ENCODE measurements at places on chromosomes 16 and 17.
A peak's percentile ranks its signal among the peaks of the same experiment; 100 is the strongest.

DNA sequence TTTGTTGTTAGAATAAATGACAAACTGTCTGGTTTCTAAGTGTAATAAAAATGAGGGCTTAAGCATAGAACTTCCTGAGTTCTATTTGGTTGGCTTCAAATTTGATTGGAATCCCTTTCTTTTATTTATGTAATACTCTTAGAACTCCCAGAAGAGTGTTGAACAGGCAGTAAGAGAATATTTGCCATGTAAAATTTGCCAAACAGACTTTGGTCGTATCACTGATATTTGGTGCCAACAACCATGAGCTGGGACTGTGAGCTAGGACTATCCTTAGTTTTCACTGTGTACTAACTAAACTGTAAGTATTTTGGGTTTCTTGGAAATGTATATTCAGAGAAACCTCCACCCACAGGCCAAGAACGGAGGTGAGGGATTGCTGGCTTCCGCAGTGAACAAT lies 971.2 kb upstream of the SOX9 start:
- no peak for DNase-seq

DNA sequence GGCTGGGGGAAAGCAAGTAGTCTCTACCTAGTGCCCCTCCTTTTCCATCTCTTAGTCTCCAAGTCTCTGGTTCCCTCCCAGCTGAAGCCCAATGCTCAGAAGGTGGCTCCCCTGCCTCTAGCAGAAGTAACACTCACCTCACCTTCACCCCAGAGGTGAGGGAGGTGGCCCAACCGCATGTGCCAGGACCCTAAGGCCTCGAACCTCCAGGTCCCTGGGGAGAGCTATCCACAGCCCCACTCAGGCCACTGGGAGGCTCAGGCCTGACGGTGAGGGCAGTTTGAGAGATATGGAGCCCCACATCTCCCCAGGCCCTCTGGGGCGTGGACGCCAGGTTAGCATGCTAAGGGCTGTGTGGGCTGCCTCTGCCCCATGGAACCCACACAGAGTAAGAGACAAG lies 5.8 kb downstream of the CBLN1 start:
- DNase-seq: no peak

DNA sequence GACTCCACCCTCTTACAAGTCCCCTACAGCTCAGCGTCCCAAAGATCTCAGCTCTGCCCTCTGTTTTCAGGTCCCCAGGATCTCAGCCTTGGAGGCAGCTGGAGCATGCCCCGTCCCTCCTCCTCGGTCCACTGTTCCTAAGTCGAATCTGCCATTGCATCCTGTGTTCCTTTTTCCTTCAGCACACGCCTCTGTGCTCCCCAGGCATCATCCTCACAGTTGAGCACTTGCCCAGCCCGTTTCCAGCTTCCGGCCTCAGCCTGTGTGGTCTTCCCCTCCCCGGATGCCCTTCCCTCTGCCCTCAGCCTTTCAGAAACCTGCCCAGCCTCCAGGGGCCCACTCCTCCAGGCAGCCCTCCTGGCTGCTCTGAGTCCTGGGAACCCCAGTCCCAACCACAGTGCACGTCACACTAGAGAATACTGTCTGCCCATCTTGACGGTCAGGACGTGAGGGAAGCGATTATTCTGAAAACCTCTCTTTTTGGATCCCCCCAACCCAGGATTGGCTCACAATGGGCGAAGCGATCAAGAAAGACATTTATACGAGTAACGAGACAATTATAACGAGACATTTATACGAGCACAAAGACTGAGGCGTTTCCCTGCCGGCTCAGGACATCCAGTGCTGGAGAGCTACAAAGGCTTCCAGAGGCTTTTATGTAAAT lies 41.4 kb downstream of the RPH3AL start:
- DNase-seq: no peak

- no peak for DNase-seq
Observed at GRCh38 chr16:83802554-83803205, 5.1 kb upstream of the HSBP1 start.

- DNase-seq: no peak
Observed at GRCh38 chr17:82961366-82962162, 117.8 kb upstream of the METRNL start.

DNA sequence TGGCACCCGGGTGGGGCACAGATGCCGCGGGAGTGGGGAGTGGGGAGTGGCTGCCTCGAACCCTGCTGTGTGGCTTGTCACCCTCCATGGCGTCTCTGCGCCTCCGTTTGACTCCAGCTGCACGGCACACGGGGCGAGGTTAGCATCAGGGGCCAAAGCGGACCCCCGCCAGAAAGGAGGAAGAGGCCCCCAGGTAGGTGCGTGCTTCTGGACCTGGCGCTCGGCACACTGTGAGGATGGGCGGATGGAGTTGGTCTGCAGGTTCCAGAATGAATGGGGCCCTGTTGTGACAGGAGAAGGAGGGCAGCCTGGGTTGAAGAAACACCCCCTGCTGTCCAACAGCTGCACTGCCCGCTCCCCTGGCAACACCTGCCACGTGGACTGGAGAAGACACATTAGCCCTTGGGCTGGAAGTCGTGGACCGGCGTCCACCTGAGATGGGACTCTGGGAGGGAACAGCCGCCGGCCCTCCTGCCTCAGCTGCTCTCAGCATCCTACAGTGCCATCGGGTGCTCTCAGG lies 9.4 kb upstream of the FASN start:
- no peak for DNase-seq

- no peak for DNase-seq
Observed at GRCh38 chr16:1082266-1082951, 9.9 kb downstream of the SSTR5 start.

GRCh38 chr17:8142158-8142886 lies 9.9 kb downstream of the PER1 start:
- no peak for DNase-seq

GRCh38 chr17:603406-604114 lies 111.1 kb downstream of the VPS53 start:
- no peak for DNase-seq

DNA sequence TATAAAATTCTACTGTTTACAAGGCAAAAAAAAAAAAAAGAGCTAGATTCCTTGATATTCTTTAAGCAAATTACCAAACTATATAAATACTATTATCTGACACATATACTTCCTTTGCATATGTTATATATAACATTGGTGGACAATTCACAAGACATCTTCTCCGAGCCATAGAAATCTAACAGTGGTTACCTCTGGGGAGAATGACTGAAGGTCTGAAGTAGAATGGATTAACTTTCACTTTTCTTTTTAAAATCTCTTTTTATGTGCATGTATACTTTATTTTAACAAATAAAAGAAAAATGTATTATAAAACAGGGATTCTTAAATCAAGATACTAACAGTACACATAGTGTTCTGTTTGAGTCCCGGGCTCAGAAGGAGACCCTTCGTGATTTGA lies 131.0 kb downstream of the MRTFB start:
- no peak for DNase-seq

GRCh38 chr16:83915081-83915480 lies 16.2 kb downstream of the MLYCD start:
- DNase-seq: no peak

GRCh38 chr16:30570636-30571444 lies 674 bp downstream of the ZNF688 start:
- no peak for DNase-seq

- no peak for DNase-seq
Observed at GRCh38 chr17:75308732-75309629, 19.7 kb upstream of the SLC25A19 start.

GRCh38 chr17:45335721-45336120 lies 18.9 kb upstream of the MAP3K14 start:
- DNase-seq: no peak

GRCh38 chr17:38451030-38451839 lies 23.0 kb downstream of the ARHGAP23 start:
- peak; percentile 79 for DNase-seq

DNA sequence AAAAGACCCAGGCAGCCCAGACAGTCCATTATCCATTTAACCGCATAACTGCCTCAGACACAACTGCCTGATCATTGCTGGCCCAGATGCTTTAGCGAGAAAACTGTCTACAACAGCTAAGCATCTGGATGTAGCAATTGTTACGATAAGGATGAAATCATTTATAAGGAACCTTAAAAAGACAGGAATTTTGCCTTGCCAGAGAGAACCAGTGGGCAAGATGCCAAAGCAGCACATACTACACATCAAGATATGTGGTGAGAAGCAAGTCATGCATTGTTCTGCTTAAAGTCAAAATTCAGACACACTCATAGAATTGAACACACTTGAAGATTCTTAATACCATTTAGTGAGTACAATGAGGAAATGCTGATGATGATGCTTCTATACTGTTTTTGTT lies 1525.3 kb downstream of the CDH8 start:
- DNase-seq: no peak

GRCh38 chr17:47203984-47204721 lies 5.0 kb upstream of the MYL4 start:
- peak; percentile 50 for DNase-seq

- DNase-seq: no peak
Observed at GRCh38 chr17:49450735-49451134, 36.1 kb upstream of the PHB1 start.

GRCh38 chr17:37642681-37643080 lies 565 bp downstream of the DDX52 start:
- peak; percentile 39 for DNase-seq

GRCh38 chr16:78407191-78407590 lies 307.7 kb downstream of the WWOX start:
- DNase-seq: no peak

- DNase-seq: no peak
Observed at GRCh38 chr17:79948945-79949655, 86.6 kb downstream of the TBC1D16 start.

DNA sequence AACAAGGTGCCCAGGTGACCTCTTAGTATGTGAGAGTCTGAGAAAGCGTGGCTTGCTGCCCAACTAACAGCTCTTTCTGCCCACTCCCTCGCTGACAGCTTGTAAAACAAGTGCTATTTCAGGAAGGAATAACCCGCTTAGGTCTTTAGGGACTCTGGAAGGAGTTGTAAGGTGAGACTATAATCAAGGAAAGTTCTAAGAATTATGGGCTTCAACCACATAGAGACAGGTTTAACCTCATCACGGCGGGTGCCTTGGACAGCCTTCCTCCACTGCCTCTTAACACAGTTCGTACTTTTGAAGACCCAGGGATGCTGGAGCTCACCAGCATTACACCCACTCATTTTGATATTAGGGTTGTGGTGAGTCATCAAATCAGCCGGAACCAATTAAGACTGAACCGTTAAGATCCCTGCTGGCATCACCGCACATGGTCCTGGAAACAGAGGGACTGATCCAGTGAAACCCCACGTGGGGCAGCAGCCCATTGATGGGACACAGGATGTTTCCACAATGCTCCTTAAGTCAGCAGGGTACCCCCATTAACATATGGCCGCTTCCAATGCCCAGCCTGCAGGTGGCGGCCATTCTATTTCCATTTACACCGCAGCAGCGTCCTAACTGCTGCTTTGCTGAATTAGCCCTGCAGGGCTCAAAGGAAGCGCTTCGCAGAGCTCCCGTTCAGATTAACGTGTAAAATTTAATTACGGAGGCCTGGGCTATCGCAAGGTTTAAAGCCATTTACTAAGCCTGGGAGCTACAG lies 176.6 kb upstream of the SDK2 start:
- DNase-seq: no peak

DNA sequence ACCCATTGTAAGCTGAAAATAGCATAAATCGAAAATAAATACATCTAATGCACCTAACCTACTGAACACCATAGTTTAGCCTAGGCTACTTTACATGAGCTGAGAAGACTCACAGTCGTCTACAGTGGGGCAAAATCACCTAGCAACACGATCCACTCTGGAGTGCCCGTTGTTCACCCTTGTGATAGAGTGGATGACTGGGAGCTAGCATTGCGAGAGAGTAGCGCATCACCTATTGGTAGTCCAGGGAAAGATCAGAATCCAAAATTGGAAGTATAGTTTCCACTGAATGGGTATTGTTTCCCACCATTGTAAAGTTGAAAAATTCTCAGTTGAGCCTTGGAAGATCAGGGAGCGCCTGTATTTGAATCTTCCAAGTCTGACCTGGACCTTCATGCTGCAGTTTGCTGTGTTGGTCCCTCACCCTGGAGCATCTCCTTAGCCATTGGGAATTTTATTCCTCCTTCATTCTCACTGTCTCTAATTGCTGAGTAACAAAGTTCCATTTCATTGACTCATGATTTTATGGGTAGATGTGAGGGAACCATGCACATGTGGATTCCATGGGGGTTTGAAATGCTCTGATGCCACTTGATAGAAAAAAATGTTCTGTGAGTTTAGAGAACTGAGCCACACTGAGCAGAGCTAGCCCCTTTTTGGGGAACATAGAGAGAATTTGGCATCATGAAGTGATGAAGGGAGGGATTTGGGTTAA lies 19.6 kb downstream of the AKAP1 start:
- DNase-seq: peak; percentile 28

- DNase-seq: no peak
Observed at GRCh38 chr17:59751955-59752413, 44.5 kb downstream of the VMP1 start.

DNA sequence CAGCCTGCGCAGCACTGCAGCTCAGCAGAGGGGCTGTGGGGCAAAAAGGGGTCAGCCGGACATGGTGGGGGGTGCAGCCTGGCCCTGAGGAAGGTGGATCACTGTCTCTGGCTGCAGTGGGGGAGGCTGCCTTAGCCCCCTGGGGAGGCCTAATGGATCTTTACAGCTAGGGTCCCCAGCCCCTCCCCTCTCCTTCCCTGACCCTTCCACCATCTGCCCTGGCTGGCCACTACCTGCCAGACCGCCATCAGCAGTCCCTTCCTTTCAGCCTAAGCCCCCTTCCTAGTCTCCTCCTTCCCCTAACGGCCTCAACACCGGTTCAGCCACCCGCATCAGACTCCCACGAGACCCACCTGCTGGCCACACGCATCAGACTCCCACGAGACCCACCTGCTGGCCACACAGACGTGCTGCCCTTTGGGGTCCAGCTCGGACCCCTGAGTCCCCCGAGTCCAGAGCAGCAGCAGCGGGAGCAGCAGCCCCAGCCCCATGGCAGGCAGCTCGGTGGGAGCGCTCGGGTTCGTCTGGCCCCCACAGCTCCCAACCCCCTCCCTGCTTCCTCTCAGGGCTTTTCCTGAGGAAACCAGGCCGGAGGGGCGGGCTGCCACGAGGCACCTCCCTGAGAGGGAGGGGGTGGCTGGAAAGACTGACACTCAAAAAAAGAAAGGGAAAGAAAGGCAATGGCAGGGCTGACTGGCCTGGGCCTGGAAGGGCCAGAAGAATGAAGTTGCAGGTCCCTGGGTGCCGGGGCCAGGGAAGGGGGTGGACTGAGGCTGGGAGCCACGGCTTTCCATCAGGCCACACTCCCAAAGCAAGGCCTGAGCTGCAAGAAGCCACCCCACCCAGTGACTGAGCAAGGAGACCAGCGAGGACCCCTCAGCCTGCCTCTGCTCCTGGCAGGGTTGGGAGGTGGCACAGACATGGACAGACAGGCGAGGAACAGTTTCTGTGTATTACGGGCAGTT lies at the start of gene SCARF1:
Gene SCARF1 (minus strand): TSS at position 526 of the 965 bp plus-strand sequence. CDS start 35 bp downstream, at position 491.
- DNase-seq: no peak

GRCh38 chr16:70433458-70434103 lies 5.3 kb downstream of the ST3GAL2 start:
- no peak for DNase-seq
